ENCODE measurements at places on chromosomes 3 and 15. TPM values are rescaled to one million over a fixed set of nuclear protein-coding genes. Genes with fewer than 3 reads are reported as not detected.

The C3orf85 gene
- total RNA-seq: not detected

The GOLGA6A gene
- total RNA-seq: not detected

The THSD4 gene
- 7.1 TPM for total RNA-seq

The TEX9 gene
- total RNA-seq: 33.4 TPM

The SERPINI2 gene
- total RNA-seq: not detected

The TERC gene
- 4.6 TPM for total RNA-seq

The EHHADH gene
- 2.6 TPM for total RNA-seq

The ALPK3 gene
- 0.88 TPM for total RNA-seq

The TMEM40 gene
- total RNA-seq: not detected

The CYP19A1 gene
- total RNA-seq: not detected

The CEP152 gene
- 4.9 TPM for total RNA-seq

The SLC25A20 gene
- 41.8 TPM for total RNA-seq

The MCF2L2 gene
- 4.1 TPM for total RNA-seq

The ATP10A gene
- total RNA-seq: 1.4 TPM

The SPINK8 gene
- not detected for total RNA-seq

The FMN1 gene
- total RNA-seq: 6.2 TPM

Data from uterus (tissue), 4 donors.